ENCODE measurements at places on chromosomes 2 and 18.

- DNase-seq = no peak
Observed at GRCh38 chr2:12504443-12504842, 212.3 kb upstream of the TRIB2 start.

DNA sequence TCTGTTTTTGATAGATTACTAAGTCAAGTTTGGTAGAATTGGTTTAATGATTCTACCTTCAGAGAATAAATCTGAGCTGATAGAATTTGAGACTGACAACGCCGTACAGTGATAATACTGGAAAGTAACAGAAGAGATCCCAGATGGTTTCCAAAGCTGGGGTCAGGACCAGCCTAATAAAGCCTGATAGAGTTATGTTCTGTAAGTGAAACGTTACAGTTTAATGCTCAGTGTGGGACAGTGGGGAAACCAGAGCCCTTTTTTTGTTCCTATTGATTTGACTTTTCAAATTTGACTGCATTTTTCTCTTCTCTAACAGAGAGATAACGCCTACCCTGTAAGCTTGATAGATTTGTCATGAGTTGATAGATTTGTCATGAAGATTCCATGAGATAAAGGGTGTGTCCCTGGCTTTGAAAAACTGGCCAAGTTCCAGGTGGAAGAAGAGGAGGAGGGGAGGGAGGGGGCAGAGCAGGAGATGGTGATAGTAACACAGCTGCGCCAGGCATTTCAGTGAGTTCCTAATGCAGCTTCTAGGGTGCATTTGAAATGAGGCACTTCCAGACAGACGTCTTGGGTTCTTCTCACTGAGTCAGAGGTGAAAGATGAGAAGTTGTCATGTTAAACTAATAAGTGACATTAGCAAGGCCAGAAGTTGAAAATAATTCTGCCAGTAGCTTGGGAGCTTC, 65.1 kb downstream of the CERS6 start:
- DNase-seq = no peak

GRCh38 chr2:186984966-186985365, 136.0 kb upstream of the ZSWIM2 start:
- DNase-seq = no peak

- no peak for DNase-seq
Observed at GRCh38 chr2:177393824-177394593, 1.4 kb downstream of the AGPS start.

DNA sequence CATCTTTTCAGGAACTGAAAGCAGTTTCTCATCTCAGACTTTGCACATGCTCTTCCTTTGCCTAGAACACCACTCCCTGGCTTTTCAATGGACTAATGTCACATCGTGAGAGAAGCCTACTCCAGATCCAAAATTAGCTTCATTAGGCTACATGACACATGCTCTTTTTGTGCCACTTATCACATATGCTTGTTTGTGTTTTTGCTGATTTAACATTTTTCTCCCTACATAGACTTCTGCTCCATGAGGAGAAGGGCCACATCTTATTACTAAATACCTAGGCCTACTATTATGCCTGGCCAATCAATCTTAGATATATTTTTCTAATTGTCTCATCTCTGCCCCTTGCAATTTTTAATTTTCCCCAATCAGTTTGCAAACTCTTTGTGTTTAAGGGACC, 186.4 kb upstream of the LHCGR start:
- DNase-seq = no peak

GRCh38 chr2:158458617-158458920, 1.8 kb downstream of the PKP4 start:
- no peak for DNase-seq

GRCh38 chr2:230447036-230447435, 31.0 kb downstream of the SP100 start:
- no peak for DNase-seq

GRCh38 chr2:108587621-108588020, 53.4 kb downstream of the LIMS1 start:
- DNase-seq = peak; percentile 48

- no peak for DNase-seq
Observed at GRCh38 chr18:48985161-48985560, 34.4 kb upstream of the SMAD7 start.

GRCh38 chr2:1811971-1812350, 67.6 kb upstream of the PXDN start:
- DNase-seq = no peak

DNA sequence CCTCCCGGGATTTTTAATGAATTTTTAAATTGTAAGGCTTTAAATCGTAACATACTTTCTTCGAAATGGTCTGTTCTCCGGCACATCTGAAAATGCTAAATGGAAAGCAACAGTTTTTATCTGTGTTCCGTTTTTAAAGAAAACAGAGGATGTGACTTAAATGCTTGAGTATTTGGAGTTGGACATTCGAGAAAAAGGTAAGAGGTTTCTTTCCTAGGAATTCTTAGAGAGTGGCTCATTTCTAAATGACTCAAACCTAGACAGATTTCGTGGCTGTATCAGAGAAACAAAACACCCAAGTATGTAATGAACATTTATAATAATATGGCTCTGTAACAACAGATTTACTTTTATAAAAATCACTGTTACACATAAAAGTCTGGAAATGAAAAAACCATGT, 177.6 kb upstream of the CCDC68 start:
- peak; percentile 58 for DNase-seq

- peak; percentile 61 for DNase-seq
Observed at GRCh38 chr2:43225093-43225787, 1.2 kb downstream of the ZFP36L2 start.

DNA sequence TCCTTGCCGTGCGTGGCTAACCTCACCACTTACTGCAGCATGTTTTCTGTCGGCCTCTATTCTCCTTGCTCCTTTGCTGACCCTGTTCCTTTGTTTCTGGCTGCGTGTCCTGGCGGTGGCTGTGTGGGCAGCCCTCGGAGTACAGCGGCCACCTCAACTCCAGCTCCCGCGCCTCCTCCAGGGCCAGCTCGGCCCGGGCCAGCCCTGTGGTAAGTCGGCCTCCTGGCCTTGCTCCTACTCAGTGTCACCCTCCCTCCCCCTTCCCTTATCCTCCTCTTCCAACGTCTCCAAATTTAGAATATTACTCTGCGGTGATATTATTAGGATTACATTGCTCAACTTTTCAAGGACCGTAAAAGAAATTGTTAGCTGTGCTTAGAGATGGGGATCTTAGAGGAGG, 59.5 kb upstream of the RBM44 start:
- no peak for DNase-seq

DNA sequence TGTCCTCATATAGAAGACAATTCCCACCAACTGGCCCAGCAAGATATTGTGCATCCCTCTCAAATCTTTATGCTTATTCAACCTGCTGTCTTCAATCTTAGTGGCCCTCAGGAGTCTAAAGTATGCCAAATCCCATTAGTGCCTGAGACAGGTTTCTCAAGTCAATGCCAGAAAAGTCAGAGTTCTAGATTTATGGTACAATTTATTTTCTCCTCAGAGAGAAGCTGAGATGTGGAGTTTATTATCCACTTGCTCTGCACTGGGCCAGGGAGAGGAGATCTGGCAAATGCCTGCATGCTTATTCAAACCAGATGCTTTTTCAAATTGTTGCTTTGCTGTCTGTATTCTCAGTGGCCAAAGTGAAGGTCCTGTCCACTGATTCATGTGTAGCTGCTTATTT, 825.2 kb downstream of the METTL4 start:
- no peak for DNase-seq

DNA sequence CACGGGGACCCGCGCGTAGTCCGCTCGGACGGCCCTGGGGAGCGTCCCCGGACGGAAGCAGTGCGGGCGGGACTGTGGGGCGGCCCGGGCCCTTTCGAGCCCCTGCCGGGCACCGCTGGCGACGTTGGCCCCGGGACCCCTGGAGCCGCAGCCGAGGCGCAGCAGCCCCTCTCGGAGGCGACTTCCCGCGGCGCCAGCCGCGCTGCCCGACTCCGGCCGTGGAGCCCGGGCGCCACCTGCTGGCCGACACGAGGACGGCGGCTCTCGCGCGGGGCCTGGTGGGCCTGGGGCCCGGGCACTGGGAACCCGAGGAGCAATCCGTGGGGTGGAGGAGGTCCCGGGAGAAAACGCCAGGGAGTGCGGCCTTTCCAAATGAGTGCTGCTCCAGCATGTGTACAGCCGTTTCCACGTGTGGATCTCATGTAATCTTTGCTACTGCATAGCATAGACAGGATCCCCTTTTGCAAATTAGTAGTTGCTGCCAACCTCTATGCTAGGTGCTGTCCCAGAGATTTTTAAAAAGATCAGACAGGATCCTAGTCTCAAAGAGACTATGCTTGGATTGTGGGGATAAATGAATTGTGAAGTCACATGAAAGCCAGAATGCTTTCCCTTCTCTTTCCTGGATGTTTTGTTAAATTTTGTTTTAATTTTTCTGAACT, 4.0 kb downstream of the ID2 start:
- DNase-seq = peak; percentile 48

GRCh38 chr2:134564549-134564948, 154.3 kb downstream of the TMEM163 start:
- DNase-seq = no peak

DNA sequence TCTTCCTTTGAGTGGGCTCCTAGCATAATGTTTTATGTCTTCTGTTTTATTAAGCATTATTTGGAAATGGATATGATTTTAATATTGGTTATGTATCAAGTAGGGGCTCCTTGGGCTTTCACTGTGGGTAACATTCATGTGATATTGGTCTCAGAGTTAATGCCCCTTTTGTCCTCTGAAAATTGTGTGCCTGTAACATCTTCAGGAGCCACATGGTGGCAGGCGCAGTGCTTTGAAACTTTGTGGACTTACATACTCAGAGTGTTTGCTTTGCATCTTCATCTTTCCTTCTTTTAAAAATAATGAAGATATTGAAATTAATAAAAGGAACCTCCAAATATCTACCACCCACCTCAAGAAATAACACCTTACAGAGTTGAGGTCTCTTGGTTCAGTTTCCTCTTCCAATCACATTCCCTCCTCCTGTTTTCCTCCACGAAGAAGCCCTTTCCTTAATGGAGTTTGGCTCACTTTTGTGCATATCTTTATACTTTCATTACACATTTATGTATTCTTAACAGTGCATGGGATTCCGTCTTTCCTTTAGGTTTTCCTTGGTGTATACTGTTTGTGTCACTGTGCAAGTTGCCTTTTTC, 73.5 kb downstream of the LIMS1 start:
- no peak for DNase-seq

DNA sequence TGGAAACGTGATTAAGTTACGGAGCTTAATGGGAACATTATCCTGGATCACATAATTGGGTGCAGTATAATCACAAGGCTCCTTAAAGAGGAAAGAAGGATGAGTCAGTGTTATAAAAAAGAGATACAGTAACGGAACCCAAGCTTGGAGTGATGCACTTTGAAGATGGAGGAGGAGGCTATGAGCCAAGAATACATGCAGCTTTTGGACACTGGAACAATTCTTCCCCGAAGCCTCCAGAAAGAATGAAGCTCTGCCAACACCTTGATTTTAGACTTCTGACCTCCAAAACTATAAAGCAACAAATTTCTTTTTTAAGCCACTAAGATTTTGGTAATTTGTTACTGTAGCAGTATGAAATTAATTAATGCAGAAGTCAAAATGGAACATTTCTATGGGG, 85.1 kb downstream of the CDH7 start:
- no peak for DNase-seq

DNA sequence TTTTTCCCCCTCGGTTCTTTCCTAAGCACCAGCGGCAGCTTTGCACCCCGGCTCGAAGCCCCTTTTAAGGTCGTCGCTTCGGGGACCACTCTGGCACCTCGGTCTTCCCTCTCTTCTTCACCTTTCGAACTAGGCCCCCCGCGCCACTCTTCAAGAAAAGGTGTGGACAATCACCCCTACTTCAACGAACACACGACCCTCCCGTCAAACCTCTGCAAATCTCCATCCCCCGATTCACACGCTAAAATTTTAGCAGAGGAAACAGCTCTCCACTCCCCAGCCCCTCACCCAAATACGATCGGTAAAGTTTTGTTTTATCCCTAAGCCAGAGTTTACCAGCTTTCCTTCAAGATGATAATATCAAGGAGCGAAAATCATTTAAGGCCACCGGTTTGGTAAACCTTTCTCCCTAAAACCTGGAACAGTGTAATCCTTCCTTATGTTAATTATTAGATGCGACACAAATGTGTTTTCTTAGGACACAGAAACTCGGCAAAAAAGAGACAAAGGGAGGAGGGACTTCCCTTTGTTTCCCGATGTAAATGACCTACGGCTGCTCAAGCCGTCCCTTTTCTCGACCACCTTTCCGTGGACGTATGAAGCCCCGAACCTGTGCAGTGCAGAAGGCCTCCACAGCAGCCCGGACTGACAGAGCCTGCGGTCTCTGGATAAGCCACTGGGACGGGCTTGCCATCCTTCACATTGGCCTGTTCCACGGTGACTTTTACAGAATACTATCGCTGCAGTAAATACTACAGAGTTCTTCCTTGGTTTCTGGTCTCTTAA, 85.2 kb downstream of the RBMS1 start:
- no peak for DNase-seq

DNA sequence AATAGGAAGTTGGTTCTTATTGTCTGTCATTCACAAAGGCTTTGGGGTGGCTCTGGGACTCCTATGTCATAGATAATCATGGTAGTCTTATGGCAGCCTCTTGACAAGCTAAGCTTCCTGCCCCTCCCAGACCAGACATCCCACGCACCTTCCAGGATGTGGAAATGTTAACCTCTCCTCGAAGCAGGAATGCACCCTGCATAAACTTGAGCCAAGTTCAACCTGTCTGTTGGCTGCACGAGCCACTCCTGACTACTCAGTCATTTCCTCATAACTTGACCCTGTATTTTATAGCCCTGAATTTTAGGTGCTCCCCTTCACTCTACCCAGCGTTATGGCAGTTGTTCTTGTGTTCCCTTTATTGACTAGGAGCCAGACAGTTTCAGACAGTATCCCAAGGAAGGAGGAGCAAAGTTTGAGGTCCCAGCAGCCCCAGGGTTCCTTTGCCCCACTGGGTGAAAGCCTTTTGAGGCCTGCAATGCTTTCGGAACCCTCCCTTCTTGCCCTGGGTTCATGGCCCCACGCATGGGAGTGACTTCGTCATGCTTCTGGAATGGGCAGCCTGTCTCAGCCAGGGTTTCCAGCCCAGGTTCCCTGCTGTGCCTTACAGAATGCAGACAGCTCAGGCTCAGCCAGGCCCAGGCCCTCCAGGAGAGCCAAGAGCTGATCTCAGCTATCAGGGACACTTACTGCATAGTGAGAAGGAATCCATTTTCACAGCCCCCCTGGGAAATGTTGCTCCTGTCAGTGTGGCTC, 15.6 kb upstream of the INO80C start:
- DNase-seq = peak; percentile 92

DNA sequence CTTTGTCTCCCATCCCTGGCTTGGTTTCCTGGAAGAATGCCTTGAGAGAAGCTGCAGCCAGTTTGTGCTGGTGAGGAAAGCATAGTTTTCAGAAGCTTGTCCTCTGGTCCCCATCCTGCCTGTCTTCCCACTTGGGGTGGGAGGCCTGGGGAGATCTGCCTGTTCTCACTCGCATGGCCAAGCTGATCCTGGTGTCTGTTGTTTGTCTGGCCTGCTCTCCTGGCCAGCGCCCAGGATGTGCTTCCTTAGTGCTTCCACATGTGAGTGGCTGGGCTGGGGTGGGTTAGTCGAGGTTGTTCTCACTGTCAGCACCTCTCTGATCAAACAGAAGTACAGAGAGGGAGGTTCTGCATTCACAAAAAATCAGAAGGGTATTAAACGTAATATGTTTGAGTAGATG, 49.5 kb downstream of the PTPRM start:
- no peak for DNase-seq

Measured in NCI-H226 (cell line).